CD4-positive, alpha-beta T cell (primary cell): ENCODE measurements at places on chromosomes 11 and 22.
A peak's percentile ranks its signal among the peaks of the same experiment; 100 is the strongest.

DNA sequence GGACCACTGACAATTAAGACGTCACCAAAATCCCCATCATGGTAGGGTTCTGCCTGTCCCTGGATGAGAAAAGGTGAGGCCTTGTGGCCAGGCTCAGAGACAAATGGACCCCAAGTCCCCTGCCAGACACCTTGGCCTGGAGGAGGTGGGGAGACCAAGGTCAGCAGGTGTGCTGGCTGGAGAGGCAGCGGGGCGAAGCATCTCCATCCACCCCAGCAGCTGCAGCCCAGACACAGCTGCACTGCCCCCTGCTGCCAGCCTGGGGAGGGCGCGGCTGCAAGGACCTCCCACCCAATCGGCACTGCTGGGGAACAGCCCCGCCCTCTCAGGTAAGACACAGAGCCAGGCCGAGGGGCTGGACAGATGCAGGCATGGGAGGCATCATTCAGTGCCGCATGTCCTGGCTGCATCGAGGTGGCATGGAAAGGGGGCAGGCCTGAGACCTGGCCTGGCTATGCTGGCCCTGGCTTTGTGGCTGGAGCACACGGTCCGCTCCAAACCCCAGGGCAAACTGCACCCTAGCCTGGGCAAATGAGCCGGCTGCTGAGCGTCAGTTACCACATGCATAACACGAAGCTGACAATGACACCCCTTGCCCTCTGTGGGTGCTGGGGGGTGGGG, 12.2 kb upstream of the MFNG start:
- peak; percentile 71 for DNase-seq
- H3K27me3 ChIP-seq: no peaks in the 10 kb centered on the region
- H3K27ac ChIP-seq: no peak overlapping the region
- peaks cover 30% of the 10 kb centered on the region for H3K4me1 ChIP-seq
- no peak overlapping the region for H3K4me3 ChIP-seq
- H3K36me3 ChIP-seq: no peaks in the 10 kb centered on the region

GRCh38 chr11:74371269-74372052, 26.8 kb downstream of the PGM2L1 start:
- DNase-seq: no peak
- no peaks in the 10 kb centered on the region for H3K27me3 ChIP-seq
- H3K4me1 ChIP-seq: no peaks in the 10 kb centered on the region
- peaks cover 29% of the 10 kb centered on the region for H3K36me3 ChIP-seq
- no peak overlapping the region for H3K4me3 ChIP-seq
- no peak overlapping the region for H3K27ac ChIP-seq

- H3K4me1 ChIP-seq: no peaks in the 10 kb centered on the region
- peaks cover 36% of the 10 kb centered on the region for H3K27me3 ChIP-seq
- DNase-seq: no peak
- no peak overlapping the region for H3K4me3 ChIP-seq
- no peaks in the 10 kb centered on the region for H3K36me3 ChIP-seq
Observed at GRCh38 chr11:31987118-31988005, 103.5 kb upstream of the RCN1 start.

DNA sequence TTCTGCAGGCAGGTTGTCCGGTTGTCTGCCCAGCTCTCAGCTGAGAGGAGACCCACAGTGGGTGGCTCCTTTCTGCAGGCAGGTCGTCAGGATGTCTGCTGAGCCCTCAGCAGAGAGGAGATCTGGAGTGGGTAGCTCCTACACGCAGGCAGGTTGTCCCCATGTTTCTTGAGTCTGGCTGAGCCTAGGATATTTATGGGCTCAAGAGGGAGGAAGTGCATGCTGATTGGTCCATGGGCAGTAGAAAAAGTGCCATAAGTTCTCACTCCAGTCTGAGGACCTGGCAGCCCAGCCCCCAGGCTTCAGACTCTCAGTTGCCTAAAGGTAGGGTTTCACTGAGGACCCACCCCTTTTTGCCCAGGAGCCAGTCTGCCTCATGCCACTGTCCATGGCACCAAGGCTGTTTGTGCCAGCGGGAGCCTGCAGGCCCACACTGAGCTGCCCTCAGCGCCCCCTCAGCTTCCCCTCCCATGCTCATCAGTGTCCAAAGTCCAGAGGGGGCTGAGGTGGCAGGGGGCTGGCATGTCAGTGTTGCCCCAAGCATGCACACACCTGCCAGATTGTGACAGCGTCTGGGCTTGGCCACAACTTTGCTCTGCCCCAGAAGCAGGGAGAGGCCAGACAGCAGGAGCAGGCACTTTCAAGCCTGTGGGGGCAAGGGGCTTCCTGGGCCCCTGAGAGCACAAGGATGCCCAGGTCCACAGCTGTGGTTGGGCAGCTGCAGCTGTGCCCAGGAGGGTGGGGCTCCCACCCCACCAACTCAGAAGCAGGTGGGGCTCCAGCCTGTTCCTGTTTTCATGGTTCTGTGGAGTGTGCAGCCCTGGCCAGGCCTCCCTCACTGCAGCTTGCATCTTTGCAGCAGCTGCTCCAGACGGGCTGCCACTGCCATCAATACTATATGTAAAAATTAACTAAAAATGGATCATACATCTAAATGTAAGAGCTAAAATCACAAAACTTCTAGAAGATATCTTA, 3.8 kb upstream of the RNF141 start:
- no peaks in the 10 kb centered on the region for H3K27me3 ChIP-seq
- peaks cover 12% of the 10 kb centered on the region for H3K4me1 ChIP-seq
- no peak for DNase-seq
- no peak overlapping the region for H3K27ac ChIP-seq
- H3K36me3 ChIP-seq: no peaks in the 10 kb centered on the region

GRCh38 chr11:63847363-63847762, 8.5 kb downstream of the MARK2 start:
- H3K36me3 ChIP-seq: peaks cover 39% of the 10 kb centered on the region
- H3K4me3 ChIP-seq: no peak overlapping the region
- H3K27me3 ChIP-seq: no peaks in the 10 kb centered on the region
- DNase-seq: no peak
- peaks cover 73% of the 10 kb centered on the region for H3K4me1 ChIP-seq
- H3K27ac ChIP-seq: no peak overlapping the region
